ENCODE measurements at places on chromosomes 16 and 17.

DNA sequence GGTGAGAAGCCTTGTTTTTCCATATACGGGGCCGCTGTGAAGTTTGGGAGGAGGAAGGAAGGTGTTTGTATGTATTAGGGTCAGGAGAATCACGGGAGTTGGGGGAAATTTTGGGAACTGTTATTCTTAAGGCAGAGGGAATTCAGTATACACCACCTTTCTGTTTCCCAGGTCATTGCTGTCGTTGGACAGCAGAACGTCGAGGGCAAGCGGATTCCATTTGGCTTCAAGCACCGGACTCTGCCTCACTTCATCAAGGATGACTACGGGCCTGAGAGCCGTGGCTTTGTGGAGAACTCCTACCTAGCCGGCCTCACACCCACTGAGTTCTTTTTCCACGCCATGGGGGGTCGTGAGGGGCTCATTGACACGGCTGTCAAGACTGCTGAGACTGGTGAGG lies 17.6 kb downstream of the POLR2A start:
- DNase-seq = no peak

DNA sequence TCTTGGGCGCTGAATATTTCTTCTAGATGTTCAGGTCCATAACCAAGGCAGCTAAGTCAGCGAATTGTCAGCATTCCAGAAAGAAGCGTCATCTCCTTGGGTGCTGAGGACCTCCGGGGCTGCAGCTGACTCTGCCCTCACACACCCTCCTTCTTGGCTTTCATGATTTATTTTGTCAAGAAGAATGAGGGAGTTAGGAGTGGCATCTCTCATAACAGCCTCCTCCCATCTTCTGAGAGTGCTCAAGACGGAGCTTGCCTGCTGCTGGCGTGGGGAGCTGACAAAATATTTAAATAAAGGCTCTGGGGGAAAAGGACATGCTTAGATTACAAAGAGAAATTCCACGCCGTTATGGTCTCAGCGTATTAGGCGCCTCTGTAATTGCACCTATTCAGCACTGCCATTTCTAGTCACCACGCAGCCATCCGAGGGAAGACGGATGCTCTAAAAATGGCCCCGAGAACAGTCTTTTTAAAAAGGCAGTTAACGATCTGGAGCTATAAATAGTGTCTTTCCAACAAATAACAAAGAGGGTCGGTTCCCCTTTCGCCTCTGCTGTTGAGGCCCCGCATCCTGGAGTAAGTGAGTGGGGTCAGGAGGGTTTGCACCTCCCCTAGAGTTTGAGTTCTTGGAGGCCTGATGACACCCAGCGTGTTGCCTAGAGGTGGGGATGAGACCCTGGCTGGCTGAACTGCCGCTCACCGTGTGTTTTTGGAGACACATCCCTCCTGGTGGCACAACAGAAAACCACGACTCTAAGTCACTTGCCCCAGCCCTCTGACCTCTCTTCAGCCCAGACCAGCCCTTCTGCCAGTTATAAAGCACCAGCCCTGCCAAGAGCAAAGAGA lies 187.0 kb downstream of the CCDC182 start:
- no peak for DNase-seq

GRCh38 chr16:54204756-54205155 lies 81.8 kb downstream of the IRX3 start:
- peak; percentile 55 for DNase-seq

DNA sequence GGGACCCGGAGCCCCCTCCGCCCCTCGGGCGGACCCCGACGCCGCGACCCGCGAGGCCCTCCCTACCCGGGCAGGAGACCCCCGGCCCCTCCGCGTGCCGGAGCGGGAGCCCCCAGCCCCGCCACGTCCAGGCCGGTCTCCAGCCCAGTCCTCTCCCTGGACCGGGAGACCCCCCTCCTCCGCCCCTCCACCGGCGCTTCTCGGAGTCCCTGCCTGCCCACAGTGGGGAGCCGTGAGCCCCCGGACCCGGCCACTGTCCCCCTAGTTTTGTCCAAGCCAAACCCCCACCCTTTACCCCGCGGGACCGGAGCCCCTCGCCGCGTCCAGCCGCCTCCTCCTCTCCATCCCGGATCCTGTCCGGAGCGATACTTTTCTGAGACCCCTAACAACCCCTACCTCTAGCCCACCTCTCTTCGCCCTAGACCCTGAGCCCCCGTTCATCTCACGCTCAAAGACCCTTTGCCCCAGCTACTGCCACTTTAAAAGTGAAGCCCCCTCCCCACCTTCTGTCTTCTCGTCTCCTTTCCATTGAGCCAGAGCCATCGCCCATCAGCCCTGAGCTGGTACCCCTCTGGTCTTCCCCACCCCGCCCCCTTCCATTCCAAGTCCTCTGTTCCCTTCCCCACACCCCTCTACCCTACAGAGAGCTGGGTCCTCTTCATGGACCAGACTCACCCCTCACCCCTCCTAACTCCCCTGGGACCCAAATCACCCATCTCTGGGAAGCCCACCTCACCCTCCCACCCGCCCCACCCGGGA lies 1.0 kb downstream of the NECAB2 start:
- DNase-seq = no peak

- DNase-seq = no peak
These were observed 29.8 kb downstream of the GPATCH8 start for GRCh38 chr17:44473367-44473766.

DNA sequence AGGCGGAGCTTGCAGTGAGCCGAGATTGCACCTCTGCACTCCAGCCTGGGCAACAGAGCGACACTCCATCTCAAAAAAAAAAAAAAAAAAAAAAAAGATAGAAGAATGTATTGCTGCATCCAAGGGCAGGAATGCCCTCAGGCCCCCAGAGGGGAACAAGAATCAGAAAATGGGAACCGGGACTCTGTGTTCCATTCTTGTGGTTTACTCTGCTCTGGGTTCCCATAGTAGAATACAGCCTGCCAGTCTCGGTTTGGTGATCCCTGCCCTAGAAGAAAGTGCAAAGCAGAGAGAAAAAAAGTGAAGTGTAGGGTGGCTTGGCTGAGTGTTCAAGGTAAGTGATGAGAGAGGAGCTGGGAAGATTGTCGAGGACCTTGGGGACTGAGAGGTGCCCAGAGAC lies 27.4 kb upstream of the KDM6B start:
- DNase-seq = no peak

GRCh38 chr16:17691899-17692176 lies 221.1 kb upstream of the XYLT1 start:
- no peak for DNase-seq

- no peak for DNase-seq
These were observed 39.4 kb upstream of the ZC3H18 start for GRCh38 chr16:88530858-88531203.

DNA sequence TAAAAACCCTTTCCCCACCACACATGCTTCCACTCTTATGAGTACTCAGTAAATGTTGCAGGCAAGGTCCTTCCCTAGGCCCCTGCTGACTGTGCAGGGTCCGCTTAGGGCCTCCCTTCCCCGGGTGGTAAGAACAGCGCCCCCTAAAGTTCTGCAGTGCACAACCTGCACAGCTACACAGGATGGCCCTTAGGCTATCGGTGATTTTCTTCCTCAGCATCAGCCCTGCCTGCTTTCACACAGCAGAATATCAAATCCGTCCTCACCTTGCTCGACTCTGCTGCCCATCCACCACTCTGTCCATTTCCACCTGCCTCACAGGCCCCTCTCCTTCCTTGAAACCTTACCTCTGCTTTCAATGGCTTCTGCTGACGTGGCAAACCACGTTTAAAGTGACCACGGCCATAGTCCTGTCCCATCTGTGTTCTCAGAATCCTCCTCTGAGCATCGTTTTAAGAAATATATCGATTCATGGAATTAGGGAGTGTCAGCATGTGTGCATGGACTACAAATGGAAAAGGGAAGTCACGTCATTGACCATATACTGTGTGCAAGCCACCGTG lies 51.4 kb upstream of the TMEM132E start:
- DNase-seq = no peak

Data from anterior cingulate cortex (tissue), 58 donors.